8988T (cell line): ENCODE measurements at places on chromosomes 4 and X.

DNA sequence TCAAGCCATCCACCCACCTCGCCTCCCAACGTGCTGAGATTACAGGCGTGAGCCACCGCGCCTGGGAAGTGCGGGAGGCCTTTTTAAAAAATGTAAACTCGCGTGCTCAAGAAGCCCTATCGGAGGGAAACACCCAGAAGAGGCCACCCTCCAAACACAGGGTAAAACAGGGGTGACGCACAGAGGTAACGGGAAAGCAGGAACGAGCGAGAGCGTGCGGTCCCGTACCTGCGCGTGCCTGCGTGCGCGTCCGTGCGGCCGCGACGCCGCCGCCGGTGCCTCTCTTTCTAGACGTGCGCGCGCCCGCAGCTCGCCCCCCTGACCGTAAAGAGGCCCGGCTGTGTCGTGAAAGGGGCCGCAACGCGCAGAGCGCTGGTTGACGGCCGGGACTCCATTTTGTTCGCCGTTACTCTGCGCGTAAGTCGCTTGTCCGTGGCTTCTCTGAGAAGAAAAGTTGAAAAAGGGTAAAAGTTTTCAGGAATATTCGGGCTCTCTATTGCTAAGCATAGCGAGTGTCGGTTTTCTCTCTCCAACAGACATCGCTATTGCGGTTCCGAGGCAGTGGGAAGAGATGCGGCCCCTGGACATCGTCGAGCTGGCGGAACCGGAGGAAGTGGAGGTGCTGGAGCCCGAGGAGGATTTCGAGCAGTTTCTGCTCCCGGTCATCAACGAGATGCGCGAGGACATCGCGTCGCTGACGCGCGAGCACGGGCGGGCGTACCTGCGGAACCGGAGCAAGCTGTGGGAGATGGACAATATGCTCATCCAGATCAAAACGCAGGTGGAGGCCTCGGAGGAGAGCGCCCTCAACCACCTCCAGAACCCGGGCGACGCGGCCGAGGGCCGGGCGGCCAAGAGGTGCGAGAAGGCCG lies at the start of gene MRFAP1:
Gene MRFAP1, plus strand, starts transcription at position 394 of the 872 bp plus-strand sequence. Its CDS starts 178 bp downstream, at position 572.
- DNase-seq = peak; percentile 78

DNA sequence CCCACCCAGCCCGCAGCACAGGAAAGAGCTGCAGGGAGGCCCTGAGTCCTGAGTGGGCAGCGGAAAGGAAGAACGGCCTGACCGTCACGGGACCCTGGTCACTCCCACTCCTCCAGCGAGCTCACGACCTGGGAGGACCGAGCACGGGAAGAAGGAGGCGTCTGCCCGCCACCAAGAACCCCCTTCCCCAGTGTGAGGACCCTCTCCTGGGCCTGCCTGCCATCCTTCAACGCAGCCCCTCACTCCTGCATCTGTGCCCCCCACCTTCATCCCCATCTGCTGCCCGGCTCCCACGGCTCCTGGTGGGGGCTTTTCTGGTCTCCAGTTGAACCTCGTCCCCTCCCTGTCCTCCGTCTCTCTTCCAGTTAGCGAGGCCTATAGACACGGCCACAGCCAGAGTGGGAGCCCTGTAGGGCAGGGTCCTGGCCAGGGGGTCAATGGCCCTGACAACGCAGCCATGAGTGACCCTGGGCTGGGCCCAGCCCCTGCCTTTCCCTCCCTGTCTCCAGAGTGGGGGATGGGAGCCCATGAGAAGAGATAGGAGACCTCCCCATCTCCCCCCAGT lies 41.3 kb upstream of the MXD4 start:
- no peak for DNase-seq

DNA sequence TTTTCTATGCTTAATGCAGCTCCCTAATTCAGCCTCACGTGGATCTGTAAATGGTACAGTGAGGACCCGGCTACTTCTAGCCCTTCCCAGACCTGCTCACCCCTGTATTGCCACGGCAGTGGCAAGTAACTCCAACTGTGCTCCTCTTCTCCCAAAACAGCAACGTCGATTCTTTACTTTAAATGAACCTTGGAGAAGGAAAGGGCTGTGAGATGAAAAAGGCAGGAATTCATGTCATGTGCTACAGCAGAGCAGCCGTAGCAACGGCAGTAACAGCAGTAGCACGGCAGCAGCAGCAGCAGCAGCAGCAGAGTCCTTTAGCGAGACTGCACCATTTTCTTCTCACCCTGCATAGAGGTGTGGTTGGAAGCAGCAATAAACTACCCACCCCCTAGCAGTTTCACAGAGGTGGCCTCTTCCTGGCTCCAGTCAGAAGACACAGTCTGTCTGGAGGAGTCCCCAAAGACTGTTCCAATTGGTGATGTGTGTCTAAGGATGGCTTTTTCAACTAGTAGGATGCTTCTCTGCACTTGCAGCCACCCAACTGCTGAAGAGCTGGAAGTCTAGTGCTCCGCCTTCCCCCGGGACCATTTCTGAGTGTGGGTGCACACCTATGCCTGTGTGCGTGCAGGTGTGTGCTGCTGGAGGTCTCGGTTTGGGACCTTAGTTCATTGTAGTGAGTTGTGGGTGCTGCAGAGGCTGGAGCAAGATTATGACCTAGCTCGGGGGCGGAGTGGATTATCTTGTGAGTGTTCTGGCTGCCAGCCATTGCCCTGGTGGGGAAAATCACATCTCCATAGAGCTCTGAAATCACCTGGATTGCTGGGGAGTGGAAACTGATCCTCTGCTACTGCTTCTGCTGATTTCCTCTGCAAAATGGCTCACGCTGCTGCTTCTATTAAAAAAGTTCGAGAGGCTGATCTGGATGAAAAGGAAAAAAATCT lies 67.2 kb downstream of the ANK2 start:
- DNase-seq = no peak

DNA sequence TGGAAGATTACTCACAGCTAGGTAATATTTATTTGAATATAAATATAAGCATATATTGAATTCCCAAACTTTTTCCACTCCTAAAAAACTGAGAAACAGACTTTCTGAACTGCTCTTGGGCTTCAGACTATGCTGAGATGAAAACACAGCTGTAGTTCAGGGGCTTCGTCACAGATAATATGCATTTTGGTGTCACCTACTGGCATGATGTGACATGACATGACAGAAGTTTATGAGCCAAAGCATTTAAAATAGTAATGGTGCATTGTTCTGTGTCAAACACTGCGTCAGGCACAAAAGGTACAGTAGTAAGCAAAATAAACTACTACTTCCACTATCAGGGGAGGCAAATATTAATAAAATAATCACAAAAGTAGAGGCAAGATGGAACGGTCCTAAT lies 171.3 kb downstream of the BTC start:
- DNase-seq = no peak

DNA sequence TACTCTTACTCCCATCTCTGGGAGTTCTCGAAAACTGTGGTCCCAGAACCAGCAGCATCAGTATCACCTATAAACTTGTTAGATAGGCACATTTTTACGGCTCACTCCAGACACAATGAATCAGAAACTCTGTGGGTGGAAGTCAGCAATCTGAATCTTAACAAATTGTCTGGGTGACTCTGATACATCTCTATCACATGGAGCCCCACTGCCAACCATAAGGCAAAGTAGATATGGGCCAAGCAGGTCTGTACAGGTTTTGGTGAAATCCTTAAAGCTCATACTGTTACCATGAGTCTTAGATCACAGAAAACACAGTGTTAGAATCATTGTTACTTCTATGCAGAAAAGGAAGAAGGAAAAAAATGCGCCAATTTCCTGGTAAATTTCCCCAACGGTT lies 122.5 kb upstream of the HCCS start:
- no peak for DNase-seq

DNA sequence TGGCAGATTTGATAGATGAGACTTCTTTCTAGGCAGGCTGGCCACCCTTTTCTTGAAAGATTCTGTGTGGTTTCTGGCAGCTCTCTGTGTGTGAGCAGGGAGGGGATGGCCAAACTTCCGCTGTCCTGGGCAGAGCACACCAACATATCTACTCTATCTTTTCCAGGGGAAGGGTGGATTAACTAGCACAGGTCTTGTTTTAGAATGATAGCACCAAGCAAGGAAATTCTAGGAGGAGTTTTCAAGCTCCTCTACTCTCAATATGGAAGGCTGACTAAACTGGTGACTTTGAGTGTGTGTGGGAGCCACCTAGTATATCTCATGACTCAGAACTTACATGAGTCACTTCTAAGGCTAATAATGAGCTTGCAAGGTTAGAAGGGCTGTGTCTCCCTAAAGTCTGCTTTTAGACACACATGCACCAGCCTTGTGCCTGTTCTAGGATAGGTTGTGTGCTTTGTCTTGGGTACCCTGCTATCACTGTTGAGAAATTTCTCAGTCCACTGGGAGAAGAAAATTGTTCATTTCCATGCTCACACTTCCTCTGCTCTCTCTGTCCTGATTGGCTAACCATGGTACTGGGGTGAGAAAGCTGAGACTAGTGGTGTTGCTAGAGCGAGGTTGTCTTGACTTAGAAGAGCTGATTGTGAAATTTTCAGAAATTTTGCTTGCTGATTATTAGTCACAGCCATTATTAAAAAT lies 72.9 kb downstream of the YIPF6 start:
- no peak for DNase-seq

GRCh38 chrX:48540028-48540375 lies 488 bp downstream of the TBC1D25 start:
- DNase-seq = no peak

DNA sequence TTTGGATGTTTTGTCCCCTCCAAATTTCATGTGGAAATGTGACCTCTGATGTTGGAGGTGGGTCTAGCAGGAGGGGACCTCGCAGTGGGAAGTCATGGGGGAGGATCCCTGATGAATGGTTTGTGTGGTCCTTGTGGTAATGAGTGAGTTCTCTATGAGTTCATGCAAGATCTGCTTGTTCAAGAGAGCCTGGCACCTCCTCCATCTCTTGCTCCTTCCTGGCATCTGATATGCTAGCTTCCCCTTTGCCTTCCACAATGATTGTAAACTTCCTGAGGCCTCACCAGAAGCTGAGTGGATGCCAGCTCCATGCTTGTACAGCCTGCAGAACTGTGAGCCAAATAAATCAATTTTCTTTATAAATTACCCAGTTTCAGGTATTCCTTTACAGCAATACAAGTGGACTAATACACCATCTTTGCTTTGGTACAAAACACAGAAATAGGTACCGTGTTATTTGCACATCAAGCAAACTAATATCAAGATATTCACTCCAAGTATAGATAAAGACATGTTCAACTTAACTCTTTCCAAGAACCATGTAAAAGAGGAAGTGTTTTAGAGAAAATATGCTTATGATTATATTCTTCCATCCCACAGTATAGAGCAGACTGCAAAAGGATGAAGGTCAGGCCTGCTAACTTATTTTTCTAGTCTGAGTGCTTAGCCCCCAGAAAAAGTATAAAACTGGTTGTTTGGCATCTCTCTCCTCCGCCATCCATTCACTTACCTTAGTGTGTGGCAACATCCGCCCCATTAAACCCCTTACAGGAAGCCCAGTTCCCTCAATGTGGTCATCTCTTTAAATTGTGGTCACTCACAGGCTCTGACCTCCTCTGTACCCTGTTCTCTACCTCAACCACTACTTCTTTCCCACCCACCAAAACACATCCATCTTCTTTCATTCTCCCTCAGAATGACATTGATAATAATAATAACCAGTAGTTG lies 6.7 kb downstream of the ARAP2 start:
- DNase-seq = no peak

- no peak for DNase-seq
Observed at GRCh38 chr4:150164055-150164454, 85.8 kb downstream of the DCLK2 start.

DNA sequence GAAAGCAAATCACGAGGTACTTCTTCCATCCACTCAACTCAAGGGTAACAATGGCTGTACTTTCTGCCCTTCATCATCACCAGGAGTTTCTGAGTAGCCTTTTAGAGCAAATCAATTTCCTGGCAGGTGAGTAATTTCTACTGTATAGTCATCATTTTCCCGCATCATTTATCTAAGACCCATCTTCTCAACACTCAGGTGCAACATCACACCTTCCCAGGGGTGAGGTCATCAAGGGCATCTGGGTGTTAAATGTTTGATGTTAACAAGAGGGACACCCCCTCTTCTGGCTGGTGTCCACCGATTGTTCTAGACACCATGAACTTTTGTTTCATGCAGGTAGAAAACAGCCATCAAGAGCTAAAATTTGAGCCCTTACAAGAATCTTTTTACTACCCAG lies 313.4 kb upstream of the MAGEB2 start:
- no peak for DNase-seq

GRCh38 chrX:151386838-151387459 lies 10.1 kb upstream of the VMA21 start:
- no peak for DNase-seq

GRCh38 chrX:13670197-13670596 lies 17.3 kb downstream of the TCEANC start:
- no peak for DNase-seq

- DNase-seq = no peak
Observed at GRCh38 chrX:50705042-50705441, 109.0 kb downstream of the SHROOM4 start.

DNA sequence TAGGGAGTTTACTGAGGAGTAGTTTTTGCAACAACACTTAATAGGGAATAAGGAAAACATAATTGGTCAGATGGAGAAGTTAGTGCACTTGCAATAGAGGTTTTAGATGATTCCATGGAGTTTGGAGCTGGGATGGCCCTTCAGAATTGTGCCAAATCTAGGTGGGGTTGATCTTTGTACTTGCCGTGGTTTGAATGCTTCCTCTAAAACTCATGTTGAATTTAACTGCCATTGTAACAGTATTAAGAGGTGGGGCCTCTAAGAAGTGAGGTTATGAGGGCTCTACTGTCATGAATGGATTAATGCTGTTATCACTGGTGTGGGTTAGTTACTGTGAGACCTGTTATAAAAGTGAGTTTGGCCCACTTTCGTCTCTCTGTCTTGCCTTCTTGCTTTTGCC lies 94.4 kb upstream of the BOD1L1 start:
- DNase-seq = no peak

GRCh38 chrX:81708487-81708886 lies 506.6 kb downstream of the SH3BGRL start:
- DNase-seq = no peak

- DNase-seq = no peak
Observed at GRCh38 chr4:107902715-107903114, 28.6 kb upstream of the CYP2U1 start.

DNA sequence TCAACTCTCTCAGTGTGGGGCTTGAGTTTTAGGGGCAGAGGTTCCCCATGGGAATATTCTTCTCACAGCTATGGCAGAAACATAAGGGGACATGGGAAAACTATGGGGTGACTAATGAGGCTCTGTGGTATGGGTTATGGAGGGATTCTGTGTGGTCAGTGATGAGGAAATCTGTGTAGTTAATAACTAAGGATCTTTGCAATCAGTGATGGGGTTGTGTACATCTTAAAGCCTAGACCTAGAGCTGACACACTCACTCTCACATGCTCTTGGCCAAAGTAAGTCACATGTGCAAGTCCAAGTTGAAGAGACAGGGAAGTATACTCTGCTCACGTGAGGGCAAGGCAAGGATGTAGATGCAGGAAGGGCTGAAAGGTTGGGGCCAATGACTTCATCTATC lies 86.4 kb upstream of the UXT start:
- DNase-seq = no peak

DNA sequence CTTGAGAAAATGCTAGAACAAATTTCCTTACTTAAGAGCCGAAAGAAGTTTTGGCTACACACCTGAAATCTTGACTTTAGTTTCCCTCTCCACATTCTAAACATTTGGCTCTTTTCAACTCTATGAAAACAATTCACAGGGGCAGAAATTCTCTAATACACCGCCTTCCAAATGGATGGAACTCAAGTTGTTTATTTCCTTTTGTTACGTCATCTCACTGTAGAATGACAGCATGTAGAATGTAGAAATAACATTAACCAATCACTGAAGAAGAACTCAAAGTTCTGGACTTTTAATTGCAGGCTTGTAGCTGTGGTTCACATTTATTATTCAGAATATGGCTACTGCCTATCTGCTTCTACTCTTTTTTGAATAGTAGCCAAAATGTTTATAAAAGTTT lies 1.9 kb downstream of the DMP1 start:
- no peak for DNase-seq
